Stimulated activated CD8-positive, alpha-beta memory T cell treated with anti-CD3 and anti-CD28 coated beads, Interleukin-2, amount 100 ng/mL, for 1 hour (primary cell): ENCODE measurements at places on chromosomes 12 and 14.

- DNase-seq = no peak
These were observed 8.7 kb upstream of the SMCO2 start for GRCh38 chr12:27437839-27438238.

DNA sequence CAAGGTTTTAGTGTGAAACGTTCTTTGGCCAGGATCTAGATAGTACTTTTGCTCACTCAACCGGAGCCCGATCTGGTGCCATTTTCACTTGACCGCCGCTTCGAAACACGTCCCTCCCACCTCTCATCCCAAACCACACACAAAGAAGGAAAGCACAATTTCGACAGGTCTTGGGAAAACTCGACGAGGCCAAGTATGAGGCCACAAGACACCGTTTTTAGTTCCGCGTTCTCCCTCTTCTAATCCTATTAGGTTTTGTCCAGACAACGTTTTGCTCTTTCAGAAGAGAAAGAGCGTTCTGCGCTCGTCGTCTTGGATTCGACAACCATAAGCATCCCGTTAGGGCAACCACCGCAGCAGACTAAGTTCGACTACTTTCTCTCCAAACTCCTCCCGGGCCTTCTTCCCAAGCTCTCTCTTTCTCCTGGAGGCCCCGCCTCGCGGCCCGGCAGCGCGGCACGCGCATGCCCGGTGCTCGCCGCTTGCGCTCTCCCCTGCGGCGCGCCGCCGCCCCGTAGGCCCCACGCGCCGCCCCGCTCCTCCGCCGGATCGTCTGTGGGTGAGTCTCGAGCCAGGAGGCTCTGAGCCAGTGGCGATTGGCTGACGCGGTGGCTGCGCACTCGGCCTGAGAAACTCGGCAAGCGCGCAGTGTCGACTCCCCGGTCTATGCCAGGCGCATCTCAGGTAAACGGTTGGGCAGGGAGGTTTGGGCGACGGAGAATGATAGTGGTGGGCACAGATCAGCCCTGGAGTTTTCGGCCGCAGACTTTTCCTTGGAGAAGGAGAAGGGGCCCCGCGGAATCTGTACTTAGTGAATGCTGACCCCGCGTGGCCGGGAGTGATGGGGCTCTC, at the start of gene MIPOL1:
MIPOL1 (plus strand) TSS at position 517 of the 852 bp plus-strand sequence. CDS start 49,952 bp downstream, outside the sequence.
- DNase-seq = no peak

DNA sequence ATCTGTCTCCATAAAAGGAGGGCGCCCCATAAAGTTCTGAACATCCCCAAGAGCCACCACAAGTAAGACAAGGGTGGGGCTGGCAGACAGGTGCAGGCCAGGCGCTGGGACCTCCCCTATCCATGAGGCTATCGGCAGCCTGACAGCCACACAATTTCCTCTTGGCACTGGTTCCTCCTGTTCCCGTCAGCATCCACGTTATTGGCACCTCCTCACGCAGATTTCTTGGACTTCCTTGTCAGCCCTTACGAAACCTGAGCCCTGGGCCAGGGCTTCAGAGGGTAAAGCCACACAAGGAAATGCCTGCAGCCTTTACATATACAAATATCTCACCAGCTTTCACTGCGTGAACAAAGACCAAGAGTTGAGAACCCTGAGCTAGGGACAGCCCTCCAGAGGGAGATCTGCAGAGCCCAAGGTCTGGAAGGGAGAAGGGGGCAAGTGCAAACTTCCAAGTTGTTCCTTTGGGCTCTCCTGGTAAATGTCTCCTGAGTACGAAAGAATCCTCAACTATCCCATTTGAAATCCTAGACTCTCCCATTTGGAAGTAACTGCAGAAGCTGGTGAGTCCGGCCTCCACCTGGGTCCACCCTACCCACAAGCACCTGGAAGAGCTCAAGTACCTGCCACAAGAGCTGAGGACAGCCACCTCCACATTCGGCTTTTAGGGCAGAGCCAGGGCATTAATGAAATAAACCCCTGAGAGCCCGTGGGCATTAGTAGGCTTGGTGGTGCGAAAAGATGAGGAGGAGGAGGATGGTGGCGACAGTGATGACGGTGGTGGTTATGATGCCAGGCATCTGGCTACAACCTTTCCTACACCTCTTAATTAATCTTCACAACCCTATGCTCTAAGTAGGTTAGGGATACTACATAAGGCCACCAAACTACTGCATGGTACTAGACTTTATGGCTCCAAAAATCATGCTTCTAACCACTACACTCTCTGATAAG, 5.5 kb upstream of the TC2N start:
- no peak for DNase-seq

- DNase-seq = no peak
These were observed 23.0 kb downstream of the SAMD15 start for GRCh38 chr14:77400216-77400615.

DNA sequence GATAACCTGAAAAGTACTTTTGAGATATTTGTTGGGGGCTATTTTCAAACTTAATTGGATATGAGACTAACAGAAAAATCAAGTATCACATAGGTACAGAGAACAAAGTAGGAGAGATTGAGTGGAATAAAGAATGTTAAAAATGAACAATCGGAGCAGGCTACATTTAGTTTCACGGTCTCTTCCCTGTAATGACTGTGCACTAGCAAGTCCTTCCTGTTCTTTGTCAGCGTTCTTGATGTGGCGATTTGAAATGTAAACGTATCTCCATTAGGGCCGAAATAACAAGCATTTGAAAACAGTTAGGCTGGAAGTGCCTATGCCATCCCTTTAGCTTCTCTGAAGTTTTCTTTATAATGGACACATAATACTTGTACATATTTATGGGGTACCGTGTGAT, 31.0 kb downstream of the SLC25A29 start:
- DNase-seq = no peak

GRCh38 chr14:39169541-39169900, 612 bp downstream of the TRAPPC6B start:
- DNase-seq = no peak

DNA sequence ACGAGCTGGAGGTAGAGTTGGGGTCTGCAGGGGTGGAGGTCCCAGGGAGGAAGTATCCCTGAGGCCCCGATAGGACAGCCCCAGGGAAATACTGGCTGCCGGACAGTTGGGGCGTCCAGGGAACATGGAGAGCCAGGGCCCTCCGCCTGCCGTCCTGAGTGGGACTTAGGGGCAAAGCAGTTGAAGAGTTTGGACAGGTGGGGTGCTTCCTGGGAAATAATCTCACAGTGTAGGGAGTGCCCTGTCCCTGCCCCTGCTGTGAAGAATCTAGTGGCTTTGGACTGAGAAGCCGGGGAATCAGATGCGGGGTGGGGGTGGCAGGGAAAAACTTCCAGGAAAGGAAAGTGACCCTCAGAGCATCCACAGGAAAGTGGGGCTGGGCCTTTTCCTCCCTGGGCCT, 9.8 kb upstream of the HHIPL1 start:
- no peak for DNase-seq

- no peak for DNase-seq
These were observed 177.2 kb downstream of the KCNA5 start for GRCh38 chr12:5220835-5221234.

GRCh38 chr14:40188006-40188405, 755.8 kb upstream of the FBXO33 start:
- no peak for DNase-seq

DNA sequence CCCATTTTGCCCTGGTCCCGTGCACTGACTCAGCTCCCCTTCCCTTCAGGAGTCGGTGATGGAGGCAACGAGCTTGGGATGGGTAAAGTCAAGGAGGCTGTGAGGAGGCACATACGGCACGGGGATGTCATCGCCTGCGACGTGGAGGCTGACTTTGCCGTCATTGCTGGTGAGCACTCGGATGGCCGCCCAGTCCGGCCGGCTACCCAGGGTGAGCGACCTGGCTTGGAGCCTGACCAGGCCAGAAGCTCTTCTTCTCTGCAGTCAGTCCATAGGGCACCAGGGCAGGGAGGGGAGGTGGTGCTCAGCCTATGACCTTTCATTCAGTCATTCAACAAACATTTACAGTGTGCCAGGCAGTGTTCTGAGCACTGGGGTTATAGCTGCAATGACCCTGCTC, 39.8 kb downstream of the GPR68 start:
- DNase-seq = no peak

GRCh38 chr12:66898700-66899469, 220.0 kb upstream of the GRIP1 start:
- DNase-seq = no peak

DNA sequence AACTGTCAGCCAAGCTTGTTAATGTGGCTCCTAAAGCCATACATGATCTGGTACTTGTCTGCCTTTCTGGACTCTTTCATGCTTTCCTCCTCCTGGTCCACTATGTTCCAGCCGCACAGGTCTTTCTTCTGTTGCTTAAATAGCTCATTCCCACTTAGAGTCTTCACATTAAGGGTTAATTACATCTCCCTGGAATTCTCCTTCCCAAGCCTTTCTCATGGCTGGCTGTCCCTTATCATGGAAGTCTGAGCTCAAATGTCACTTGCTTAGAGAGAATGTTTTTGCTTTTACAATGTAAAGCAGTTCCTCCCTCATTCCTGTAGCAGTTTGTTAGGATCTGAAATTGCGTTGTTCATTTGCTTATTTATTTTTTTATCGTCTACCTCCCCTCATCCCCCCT, 199.6 kb downstream of the TRHDE start:
- no peak for DNase-seq

DNA sequence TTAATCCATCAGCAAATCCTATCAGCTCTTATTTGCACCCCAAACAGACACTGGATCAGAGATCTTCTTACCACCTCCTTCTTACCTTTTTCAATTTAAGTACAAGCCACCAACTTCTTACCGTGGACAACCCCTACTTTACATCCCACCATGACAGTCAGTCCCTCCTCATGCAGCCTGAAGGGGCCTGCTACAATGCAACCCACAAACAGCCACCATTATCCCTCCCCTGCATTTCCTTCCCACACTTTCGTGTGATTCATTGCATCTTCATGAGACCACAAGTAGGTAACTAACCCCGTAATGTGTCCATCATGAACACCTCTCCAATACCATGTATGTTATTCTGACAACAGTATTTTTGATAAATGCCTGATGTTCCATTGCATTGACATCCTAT, 108.6 kb downstream of the BCL11B start:
- DNase-seq = no peak

DNA sequence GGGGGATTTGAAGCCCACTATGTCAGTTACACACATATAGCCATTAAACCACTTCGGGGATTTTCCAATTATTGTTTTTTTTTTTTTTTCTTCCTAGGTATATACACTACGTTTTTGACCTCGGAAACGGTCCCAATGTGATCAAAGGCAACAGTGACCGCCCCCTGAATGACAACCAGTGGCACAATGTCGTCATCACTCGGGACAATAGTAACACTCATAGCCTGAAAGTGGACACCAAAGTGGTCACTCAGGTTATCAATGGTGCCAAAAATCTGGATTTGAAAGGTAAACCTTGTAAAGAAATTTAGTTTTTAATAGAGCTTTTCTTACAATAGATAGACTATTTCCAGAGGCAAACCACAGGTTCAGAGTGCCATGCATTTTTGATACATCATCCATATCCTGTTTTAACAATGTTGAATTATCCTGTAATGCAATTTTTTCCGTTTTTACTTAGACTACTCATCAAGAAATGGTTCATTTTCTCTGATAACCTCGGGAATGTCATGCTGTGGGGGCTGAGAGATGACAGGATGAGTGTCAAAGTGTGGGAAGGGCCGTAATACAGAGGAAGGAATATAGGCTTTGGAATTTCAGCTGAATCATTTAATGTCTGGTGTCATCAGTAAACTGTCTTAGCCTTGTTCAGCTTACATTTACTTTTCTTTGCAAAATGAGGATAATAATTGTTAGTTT, 797.1 kb downstream of the NRXN3 start:
- DNase-seq = no peak

DNA sequence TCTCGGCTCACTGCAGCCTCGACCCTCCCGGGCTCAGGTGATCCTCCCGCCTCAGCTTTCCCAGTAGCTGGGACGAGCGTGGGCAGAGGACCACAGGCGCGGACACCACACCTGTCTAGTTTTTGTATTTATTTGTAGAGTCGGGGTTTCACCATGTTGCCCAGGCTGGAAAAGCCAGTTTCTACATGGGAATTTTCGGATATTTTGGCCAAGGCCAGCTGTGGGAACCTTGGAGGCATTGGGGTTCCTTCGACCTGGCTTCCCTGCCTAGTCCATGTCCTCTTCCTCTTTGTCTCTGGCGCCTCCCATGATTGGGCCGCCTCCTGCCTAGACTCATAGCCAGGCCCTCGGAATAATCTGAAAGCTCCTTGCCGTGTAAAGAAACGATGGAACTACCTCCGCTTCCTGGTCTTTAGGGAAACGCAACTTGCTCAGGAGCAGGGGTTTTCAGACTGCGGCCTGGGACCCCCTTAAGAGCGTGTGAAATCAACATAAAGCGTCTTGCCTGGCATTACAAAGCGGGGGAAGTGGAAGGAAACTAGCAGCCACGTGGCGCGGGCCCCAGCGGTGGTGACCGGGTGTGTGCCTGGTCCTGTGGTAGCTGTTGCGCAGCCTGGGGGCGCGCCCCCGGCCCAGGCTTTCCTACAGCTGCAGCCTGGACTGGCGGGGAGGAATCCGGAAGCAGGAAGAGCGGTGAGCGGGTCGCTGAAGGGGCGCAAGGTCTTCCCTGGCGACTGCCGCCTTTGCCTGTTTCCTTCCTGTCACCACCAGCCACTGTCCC, 1.4 kb upstream of the HSP90AA1 start:
- DNase-seq = peak; percentile 9

DNA sequence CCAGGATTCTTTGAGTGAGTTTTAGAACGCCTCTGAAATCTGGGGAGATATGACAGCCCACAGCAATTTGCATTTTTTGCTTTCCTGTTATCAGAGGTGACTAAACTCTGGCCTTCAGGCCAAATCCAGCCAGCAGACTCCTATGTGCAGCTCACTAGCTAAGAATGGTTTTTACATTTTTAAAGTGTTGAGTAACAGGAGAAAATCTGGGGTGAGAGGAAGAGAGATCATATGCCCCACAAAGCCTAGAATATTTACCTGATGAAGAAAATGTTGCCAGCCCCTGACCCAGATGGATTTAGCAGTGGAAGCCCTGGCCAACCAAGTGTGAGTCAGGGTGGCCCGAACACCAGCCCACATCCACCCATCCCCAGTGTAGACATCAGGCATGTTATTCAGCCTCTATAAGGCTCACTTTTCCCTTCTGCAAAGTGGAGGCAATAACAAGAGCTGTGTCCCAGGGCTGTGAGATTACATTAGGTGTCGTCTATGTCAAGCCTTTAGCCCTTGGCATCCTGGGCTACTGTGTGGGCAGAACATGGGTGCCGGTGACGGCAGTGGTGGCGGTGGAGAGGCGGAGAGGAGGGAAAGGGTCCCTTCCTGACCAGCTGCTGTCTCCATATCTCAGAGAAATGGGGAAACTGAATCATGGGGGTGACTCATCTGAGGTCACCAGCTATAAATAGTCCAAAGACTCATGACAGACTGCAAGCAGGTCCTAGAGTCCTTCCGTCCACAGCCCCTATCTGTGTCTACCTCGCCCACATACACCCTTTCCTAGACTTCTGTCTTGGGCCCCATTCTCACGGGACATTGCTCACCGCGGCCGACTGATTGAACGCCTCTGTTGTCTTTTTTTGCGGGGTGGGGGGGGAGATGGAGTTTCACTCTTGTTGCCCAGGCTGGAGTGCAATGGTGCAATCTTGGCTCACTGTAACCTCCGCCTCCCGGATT, 32.6 kb upstream of the CD9 start:
- DNase-seq = peak; percentile 24

- no peak for DNase-seq
These were observed 33.5 kb upstream of the TCL1B start for GRCh38 chr14:95652690-95653089.

GRCh38 chr12:93901739-93902138, 224.6 kb downstream of the CRADD start:
- no peak for DNase-seq
